ENCODE measurements at places on chromosomes 2 and 18.
A peak's percentile ranks its signal among the peaks of the same experiment; 100 is the strongest.

DNA sequence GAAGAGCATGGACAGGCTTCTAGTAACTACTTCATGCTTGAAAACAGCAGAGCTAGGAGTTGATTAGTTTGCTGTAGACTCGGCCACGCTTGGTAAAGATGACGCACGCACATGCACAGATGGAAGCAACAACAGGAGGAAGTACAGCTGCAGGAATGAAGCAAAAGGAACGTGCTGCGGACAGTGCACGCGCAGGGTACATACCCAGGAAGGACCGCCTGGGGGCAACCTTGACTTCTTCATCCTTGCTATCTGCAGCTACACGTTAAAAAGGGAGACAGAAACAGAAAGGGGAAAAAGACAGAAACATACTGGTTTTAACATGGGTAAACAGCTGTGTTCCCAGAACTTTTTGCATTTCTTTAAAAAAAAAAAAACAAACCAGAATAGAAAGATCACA, 17.7 kb downstream of the SLC66A2 start:
- DNase-seq: no peak

DNA sequence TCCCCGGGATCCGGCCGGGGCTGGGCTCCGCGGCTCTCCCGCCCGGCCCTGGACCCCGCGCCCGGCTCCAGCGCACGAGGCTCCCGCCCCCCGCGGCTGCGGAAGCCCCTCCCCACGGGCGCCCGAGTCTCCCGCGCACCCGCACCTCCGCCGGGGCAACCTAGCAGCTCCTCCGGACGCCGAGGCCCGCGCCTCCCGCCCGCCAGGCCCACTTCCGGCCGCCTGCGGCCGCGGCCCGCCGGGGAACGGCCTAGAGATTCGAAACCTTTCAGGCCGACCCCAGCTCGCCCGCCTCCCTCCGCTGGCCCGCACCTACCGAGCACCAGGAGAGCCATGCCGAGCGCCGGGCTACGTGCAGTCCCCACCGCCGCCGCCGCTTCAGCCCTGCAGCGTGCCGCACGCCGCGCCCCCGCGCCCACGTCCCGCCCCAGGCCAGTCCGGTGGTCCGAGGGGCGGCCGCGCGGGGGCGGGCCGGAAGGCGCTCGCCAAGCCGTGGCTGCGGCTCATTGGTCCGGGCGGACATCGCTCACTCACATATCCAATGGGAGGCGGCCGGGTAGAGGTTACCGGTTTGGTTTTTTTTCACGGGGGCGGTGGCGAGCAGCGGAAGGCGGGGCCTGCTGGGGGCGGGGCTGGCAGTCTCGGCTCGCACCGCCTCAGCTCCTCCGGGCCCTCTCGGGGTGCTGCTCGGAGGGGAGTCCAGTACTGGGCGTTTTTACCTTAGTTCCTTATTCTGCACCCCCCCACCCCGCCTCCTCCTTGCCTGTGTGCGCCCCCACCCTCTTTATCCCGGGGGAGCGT, at the start of gene PDIA6:
TSS of gene PDIA6 (minus strand) at position 424 of the 801 bp plus-strand sequence. CDS start at position 335, 89 bp downstream.
- DNase-seq: peak; percentile 93

- peak; percentile 37 for DNase-seq
Measured at GRCh38 chr2:96556441-96557330, 20.1 kb downstream of the ARID5A start.

DNA sequence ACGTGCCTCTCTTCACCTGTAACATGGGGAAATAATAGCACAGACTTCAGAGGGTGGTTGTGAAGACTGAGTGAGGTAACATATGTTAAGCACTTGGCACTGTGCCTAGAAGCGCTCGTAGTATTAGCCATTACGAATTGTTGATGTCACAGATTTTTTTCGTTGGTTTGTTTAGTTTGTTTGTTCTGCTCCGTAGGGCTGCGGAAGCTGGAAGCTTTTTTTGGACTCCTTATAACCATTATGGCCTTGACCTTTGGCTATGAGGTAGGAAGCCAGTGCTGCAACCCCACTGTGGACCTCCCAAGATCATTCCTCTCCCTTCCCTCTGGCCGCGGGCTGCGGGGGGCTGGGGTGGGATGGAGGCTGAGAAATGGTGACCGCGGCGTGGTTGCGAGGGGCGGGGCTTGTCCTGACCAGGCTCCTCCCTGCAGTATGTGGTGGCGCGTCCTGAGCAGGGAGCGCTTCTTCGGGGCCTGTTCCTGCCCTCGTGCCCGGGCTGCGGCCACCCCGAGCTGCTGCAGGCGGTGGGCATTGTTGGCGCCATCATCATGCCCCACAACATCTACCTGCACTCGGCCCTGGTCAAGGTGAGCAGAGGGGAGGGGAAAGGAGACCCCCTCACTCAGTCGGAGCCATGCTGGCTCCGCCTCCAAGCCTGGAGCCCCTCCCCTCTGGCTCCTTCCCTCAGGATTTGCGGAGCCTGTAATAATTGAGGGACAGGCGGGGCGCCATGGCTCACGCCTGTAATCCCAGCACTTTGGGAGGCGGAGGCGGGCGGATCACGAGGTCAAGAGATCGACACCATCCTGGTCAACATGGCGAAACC, 5.5 kb downstream of the SLC11A1 start:
- DNase-seq: no peak

DNA sequence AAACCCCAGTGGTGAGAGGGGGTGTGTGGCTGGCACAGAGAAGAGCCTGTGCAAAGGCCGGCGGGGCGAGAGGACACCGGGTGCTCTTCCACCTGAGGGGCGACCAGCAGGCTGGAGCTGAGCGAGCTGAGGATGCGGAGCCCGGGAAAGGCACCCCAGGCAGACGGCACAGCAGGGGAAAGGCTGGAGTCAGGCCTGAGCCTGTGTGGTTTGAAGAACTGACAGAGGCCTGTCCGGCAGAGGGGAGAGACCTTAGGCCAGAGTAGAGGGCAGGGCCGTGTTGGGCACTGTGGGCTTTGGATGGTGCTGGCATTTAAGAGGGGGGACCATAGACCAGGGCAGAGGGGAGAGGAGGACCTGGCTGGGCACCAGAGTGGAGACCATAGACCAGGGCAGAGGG, 149.8 kb downstream of the RTP5 start:
- no peak for DNase-seq

DNA sequence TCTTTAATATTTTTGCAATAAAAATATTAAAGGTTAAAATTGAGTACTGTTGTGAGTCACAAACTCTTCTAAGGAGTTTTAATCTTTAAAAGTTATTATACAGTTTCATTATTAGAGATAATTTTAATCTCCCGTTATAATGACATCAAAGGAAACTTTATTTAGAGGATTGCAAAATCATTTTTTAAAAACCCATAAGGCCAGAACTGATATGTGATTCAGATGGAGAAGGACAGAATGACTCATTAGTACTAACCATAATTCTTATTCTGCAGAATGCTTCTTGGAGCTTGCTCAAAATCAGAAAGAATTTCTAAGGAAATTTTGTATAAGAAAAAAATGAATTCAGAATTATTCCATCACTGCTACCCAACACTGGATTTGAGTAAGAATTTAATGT, 12.5 kb upstream of the HNRNPLL start:
- DNase-seq: no peak

DNA sequence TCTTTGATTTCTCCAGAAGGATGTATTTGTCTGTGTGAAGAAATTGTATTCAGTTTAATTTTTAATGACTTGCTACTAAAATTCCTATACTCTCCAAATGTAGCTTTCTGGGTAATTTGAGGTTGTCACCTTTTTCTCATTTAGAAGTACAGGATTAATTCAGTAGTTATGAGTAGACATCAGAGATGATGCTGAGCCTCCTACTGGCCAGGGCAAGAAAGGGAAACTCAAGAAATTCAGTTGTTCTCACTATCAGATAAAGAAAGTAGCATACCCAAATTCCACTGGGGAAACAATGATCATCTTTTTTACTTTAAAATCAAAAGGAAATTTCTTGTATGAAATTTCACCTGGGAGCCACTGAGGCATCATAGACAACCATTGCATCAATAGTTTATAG, 199.4 kb downstream of the SATB2 start:
- DNase-seq: no peak

GRCh38 chr18:48893608-48894600, 56.9 kb downstream of the SMAD7 start:
- no peak for DNase-seq

- DNase-seq: no peak
Measured at GRCh38 chr2:30104307-30104706, 42.5 kb upstream of the YPEL5 start.
